ENCODE measurements at places on chromosomes 7 and 10. TPM values are rescaled to one million over a fixed set of nuclear protein-coding genes. Genes with fewer than 3 reads are reported as not detected.
A peak's percentile ranks its signal among the peaks of the same experiment; 100 is the strongest.

MEPCE gene
- total RNA-seq = 27.7 TPM

MYH16 gene
- total RNA-seq = not detected

ZNF503 gene
- total RNA-seq = 1.6 TPM

MKI67 gene
- 1.2 TPM for total RNA-seq

TAS2R60 gene
- total RNA-seq = not detected

CPA2 gene
- total RNA-seq = not detected

KIF11 gene
- 5.3 TPM for total RNA-seq

SCIN gene
- 1.6 TPM for total RNA-seq

HOXA10 gene
- not detected for total RNA-seq

CALHM1 gene
- not detected for total RNA-seq

GRM3 gene
- total RNA-seq = 155 TPM

DNA sequence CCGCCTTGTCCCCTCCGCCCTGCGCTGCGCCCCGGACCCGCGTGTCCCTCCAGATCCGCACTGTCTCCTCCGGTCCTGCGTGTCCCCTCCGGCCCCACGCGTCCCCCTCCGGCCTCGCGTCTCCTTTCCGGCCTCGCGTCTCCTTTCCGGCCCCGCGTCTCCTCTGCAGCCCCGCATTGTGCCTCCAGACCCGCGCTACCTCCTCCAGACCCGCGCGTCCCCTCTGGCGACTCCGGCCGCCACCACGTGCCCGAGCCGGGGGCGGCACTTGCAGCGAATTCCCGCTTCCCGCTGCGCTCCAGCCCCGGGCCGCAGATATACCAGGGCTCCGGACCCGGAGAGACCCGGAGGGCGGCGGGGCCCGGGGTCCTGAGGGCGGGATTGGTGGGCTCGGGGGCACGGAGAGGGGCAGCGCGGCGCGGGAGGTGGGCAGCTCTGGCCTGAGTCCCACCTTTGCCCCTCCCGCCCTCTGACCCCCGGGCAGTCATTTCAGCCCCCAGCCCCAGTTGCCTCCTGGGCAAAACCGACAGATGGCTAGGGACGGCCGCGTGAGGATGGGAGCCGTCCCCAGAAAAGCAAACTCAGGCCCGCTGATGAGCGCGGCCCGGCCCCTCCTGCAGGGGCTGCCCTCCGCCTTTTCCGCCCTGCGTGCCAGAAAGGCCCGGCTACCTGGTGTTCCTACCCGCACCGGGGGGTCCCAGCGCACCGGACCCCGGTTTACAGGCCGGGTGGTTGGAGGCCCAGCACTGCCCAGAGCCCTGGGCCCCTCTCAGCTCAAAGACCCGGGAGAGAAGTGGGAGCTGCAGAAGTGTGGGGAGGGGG lies 56.5 kb downstream of the RBM17 start:
- DNase-seq = no peak

GRCh38 chr7:70416986-70417655 lies 714.8 kb upstream of the GALNT17 start:
- peak; percentile 30 for DNase-seq

- no peak for DNase-seq
Measured at GRCh38 chr10:29878492-29878891, 180.9 kb downstream of the JCAD start.

GRCh38 chr10:58951746-58952145 lies 224.7 kb upstream of the PHYHIPL start:
- DNase-seq = no peak

DNA sequence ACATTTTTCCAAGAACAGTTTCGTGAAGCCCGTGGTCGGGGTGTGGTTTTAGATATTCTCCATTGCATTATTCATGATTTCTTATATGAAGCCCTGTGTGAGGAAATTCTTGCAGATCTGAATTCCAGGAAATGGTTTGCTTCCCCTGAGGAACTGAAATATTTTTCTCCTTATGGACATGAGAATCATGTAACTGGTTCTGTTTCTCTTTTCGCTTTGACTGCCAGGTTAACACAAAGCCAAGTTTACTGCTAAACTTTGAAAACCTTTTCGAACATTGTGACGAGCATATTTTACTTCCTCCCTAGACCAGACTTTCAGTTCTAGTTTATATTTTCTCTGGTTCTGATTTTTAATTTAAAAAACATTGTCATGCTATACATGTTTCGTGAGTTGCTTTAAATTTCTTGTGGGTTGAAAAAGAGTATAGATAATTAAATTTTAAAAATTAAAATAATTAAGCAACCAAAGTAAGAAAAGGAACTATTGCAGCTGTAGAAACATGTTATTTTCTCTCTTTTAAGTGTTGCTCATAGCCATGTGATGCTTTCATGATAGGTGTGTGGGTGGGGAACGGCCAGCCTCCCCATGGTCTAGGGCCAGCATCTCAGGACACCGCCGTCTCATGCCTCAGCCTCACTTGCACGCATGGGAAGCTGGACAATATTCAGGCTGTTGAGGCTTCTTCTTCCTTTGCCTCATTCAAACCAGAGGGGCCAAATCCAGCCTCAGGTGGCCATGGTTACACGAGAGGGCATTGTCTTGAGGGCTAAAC lies 97.1 kb downstream of the CREB5 start:
- DNase-seq = no peak

- no peak for DNase-seq
Measured at GRCh38 chr7:141567432-141567831, 16.2 kb downstream of the AGK start.

DNA sequence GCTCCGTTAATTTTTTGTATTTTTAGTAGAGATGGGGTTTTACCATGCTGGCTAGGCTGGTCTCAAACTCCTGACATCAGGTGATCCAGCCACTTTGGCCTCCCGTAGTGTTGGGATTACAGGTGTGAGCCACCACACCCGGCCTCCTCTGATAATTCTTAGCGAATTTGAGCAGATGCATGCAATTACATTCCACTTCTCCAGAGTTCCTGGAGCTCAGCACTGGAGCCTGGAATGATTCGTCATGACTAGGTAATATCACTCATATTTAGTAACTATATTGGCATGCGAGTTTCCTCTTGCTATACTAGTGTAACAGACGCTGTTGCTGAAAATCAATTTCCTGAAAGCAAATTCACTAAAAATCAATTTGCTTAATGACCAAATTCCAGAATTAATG lies 86.8 kb downstream of the MKX start:
- no peak for DNase-seq

DNA sequence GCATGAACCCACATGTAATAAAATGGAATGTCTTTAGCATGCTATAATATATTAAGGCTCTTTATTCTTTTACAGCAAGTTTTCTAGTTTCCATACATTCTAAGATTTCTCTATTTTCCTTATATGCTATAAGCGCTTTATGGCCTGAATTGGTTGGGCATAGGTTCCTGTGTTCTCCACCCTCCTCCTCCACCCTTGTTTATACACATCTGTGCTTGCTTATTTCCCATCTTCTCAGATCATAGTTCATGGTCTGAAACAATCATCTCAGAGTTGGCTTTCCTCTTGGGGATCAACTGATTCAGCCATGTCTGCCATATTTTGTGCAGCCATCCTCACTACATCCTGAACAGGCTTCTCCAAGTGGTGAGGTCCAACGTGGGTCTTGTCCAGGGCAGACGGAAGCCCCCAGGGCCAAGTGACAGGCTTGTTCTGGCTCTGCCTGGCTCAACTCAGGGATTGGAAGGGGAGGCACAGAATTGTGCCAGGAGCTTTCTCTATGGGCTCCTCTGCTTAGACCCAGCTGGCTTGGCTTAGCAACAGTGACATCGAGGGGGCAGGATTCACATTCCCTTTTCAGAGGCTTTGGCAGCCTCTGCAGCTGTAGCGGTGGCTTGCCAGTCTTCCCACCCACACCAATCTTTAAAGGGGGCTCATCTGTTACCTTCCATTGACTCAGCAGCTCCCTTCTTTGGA lies 327.3 kb downstream of the PTEN start:
- no peak for DNase-seq

DNA sequence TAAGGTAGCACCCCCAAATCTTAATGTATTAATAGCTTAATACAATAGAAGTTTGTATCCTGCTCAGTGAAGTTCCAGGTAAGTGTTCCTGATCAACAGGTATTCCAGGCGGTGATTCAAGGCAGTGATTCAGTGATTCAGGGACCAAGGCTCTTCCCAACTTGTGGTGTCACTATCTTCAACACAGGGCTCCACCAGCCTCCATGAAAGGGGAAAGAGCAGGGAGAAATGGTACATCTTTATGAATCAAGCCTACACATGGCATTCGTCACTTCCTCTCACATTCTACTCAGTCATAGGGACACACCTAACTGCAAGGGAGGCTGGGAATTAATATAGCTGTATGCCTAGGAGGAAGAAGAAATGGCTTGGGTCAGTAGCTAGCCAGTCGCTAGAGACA lies 5.1 kb downstream of the GOLGA7B start:
- DNase-seq = no peak

DNA sequence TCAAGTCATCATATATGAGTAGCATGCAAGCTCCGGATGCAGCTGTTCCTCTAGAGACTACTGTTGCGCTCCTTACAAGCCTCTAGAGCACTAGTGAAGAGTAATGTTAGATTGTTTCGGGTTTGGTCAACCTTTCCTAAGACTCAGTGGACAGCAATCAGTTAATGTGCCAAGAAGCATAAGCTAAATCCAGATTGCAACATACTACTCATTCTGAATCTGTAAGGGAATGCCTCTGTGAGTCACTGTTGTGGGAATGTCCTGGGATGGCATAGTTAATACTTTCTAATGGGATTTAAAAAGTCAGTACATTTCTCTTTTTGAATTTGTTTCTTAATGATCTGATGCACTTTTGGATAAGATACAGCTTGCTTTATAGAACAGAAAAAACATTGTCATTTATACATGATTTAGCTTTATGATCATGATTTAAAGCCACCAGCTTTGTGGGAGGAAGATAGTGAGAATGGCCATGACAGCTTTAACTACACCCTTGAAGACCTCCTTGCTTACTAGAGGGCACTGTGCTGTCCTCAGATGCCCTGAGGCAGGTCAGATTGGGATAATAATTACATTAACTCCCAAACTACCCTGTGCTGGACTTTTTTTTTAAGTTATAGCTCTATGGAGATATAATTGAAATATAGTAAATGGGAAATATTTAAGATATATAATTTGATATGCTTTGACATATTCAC lies 138.4 kb downstream of the SDK1 start:
- DNase-seq = no peak

GRCh38 chr10:62374862-62375710 lies 917 bp downstream of the ZNF365 start:
- DNase-seq = no peak

DNA sequence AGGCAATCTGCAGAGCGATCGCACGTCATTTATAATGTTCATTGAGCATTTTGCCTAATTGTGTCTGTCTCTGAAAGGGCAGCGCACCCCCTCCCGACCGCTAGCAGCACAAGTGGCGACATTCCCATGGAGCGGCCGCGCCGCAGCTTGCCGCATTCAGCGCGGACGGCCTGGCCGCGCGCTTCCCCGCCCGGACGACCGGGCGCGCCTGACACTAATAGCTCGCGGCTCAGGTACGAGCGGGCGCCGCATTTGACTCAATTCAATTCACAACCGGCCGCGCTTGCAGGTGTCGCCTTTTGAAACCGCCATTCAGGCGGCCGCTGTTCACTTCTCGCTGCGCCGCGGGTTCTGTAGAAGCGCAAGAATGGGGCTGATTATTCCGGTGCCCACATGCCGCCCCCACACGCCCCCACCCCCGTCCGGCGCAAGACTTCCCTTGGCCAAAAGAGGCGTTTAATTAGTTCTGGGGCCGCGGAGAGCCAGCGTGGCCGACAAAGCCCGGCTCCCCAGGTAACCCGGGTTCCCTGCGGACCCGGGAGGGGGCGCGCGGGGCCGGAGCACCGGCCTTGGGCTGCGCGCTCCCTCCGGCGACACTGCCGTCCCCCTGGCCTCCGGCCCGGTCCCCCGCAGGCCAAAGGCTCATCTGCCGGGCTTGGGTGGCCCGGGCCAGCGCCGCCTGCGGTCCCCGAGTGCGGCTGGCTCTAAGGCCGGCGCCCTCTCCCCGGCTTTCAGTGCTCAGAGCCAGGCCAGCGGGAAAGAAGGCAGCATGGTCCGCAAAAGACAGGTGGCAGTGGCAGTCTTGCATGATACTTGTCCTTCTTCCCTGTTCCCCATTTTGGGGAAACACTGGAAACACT lies 18.7 kb upstream of the PTF1A start:
- DNase-seq = peak; percentile 34

GRCh38 chr7:91164506-91164905 lies 99.7 kb upstream of the FZD1 start:
- DNase-seq = no peak

- DNase-seq = no peak
Measured at GRCh38 chr7:28076423-28077200, 104.0 kb downstream of the JAZF1 start.

DNA sequence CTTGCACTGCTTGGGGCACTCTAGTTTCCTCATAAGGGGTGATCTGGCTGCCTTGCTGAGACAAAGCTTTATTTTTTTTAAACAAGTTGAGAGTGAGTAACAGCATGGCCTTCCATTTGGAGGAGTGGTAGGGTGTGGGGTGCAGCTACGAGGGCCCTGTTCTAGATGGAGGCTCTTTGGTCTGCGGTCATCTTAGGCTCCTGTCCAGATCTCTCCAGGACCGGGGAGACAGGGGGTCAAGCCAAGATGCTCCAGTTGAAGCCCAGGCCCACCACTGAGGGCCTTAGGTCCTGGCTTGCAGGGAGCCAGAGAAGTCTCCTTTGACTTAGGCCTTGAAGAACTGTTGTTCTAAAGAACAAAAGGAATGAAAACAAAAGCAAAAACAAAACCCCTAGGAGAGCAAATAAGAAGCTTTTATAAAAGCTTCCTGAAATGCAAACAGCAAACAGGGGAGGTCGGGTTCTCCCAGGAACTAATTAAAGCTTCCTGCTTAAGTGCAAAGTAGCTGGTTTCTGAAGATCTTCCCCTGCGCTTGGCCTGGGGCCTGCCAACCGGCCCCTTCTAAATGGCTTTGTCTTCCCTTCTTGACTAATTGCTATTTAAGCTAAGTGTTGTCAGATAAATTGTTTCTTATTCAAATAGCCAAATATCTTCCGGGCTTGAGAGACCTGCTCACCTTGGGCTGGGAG lies 259.2 kb downstream of the GLRX3 start:
- no peak for DNase-seq

GRCh38 chr7:118183428-118183785 lies 557 bp upstream of the LSM8 start:
- no peak for DNase-seq

GRCh38 chr7:13949445-13949844 lies 40.0 kb downstream of the ETV1 start:
- no peak for DNase-seq

GRCh38 chr10:49131507-49132361 lies 2.1 kb downstream of the FAM170B start:
- no peak for DNase-seq

- no peak for DNase-seq
Measured at GRCh38 chr7:65222655-65223054, 151.0 kb upstream of the ZNF92 start.

DNA sequence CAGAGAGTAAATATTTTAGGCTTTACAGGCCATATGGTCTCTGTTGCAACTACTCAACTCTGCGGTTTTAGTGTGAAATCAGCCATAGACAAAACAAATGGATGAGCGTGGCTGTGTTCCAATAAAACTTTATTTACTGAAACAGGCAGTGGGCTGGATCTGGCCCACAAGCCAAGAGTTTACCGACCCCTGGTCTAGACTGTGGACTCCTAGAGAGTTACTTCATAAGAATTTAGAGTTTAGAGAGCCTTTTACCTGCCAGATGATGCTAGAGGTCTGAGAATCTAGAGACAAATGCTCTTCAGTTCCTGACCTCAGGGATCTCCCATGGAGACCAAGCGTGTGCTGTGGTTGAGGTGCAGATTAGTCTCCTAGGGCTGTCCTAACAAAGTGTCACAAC lies 174.8 kb downstream of the PTEN start:
- no peak for DNase-seq
